Left forelimb (tissue), 1 donor: ENCODE measurements at places on chromosomes 5 and 9.

GRCh38 chr5:59020611-59021285 is 437.9 kb downstream of the RAB3C start:
- DNase-seq, result no peak

DNA sequence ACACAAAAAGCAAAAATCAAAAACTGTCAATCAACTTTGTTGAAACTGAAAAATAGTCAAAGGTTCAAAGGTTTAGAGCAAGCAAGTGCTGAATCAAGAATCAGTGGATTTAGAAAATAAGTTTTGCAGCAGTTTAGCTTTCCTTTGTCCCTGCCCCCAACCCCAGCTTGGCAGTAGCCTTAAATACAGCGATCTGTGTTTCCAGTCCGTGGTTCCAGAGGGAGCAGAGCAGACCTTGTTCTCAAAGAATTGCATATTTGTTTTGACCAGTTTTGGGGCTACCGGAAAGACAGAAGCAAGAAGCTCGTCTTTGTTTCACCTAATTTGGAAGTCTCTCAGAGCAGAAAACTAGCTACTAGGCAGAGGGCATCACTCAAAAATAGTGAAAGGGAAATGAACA is 57.2 kb upstream of the PRDM9 start:
- no peak for DNase-seq

- no peak for DNase-seq
Observed at GRCh38 chr5:154408811-154409210, 37.0 kb upstream of the SAP30L start.

DNA sequence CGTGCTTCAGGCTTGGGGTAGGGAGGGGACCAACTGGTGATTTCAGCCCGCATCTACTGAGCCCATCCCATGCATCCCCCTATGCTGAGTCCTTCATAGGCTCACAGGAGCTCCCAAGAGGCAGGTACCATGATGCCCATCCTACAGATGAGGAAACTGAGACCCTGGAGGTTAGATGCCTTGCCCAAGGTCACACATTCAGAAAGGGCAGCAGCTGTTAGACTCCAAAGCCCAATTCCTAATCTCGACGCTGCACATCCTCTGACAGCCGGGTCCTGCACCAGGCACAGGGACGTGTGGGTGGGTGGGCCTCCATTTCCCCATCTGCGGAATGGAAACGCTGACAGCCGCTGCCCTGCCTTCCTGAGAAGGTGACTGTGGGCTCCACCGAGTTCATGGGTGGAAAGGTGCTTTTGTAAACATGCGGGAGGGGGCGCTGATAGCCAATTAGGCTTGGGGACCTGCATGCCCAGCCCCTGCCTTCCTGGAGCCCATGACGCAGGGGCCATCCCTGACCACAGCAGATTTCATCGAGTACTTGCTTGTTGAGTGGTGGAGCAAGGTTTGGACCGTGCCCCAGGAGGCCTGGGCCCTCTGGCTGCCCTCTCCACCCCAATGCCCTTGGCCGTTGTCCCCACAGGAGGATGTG is 2.2 kb downstream of the DNM1 start:
- DNase-seq, result no peak

DNA sequence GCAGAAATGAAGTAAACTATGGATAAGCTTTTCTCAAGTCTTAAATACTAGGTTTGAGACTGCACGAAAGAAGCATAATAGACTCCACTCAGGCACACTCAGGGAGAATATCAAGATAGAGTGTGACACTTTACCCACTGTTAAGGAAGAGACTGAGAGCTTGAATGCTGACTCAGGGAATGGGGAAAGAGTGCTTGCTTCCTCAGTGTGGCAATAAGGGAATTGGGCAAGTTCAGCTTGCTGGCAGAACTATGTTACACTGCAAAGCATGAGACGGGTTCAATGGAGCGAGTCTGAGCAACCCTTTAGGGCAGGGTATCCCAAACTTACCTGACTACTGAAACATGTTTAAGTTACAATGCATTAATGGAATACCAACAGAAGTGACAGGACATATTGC is 237.7 kb upstream of the MEF2C start:
- DNase-seq, result no peak

DNA sequence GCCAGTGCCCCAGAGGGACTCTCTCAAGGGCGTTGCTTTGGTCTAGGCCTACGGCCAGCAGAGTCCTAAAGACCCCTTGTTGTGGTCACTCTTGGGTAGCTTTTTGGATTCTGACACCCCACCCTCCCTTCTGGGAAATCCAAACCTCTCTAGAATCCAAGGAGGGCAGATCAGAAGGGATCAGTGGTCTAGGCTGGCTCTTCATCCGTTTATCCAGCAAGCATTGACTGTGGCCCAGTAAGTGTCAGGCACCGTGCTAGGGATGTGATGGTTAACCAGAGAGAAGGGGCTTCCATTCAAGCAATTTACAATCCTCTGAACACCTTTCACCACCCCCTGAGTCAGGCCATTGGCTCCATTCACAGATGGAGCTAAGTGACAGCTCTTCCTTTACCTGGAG is 181.1 kb downstream of the PTTG1 start:
- DNase-seq, result no peak

DNA sequence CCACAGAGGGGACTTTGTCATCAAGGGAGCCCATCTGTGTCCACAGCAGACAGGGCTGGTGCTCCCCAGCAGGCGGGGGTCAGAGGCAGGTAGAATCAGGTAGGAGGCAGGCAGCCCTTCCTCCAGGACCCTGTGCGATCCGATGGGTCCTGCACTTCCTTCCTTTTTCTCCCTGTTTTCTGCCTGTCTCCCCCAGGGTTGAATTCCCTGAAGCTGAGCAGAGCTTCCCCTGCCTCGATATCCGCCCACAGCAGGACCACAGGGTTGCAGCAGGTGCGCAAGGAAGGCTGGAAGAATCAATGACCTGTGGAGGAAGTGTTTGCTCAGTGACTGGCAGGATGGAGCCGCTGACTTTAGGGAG is 69.2 kb downstream of the MRPL36 start:
- peak; percentile 55 for DNase-seq

GRCh38 chr5:1251678-1252580 is 26.7 kb downstream of the SLC6A18 start:
- DNase-seq, result no peak

- DNase-seq, result no peak
Observed at GRCh38 chr5:50889790-50890189, 223.4 kb downstream of the PARP8 start.

GRCh38 chr9:30723656-30724055 is 1660.8 kb upstream of the ACO1 start:
- DNase-seq, result no peak

DNA sequence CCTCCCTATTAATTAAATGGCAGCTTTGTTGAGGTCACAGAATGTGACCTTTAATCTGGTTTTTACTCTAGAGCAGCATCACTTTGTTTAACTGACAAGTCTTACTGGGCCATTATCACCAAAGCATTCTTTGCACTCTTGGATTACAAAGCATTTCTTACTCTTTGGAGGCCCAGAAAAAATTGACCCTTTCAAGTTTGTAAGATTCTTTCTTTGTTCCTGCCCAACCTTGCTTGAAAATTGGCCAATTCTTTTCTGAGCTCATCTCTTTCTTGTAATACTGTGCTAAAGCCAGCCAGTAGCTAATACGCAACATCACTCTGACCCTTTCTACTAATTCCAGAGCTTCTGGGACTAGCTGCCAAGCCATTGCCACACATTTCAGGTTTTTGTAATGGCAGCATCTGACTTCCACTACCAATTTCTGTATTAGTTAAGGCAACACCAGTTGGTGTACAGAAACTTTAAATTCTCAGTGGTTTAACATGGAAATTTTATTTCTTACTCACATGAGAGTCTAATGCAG is 131.6 kb downstream of the PRDM6 start:
- DNase-seq, result no peak

- no peak for DNase-seq
Observed at GRCh38 chr5:140555747-140556312, 1.4 kb downstream of the SRA1 start.

- DNase-seq, result no peak
Observed at GRCh38 chr5:32615236-32615635, 29.9 kb downstream of the SUB1 start.

DNA sequence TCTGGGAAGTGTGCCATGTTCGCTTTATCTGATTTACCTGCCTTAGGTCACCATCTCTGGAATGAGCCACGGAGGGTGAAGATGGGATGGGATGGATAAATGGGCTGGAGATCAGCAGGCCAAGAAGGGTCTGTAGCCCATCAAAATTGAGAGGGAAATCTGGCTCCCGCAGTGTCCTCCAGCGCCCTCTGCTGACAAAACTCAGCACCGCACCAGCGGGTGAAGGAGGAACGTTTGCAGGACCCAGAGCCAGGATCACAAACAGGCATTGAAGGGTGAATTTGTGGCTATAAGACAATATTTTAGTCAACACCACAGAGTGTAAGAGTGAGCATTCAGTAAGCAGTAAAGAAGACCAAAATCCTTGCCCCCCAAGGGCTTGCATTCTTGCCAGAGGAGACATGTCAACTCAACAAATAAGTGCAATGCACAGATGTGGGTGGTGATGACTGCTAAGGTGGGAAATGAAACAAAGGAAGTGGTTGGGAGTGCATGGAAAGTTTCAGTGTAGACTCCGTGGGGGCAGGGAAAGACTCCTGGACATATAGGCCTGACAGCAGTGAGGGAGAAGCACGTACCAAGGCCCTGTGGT is 124.4 kb downstream of the TENT4A start:
- no peak for DNase-seq

- DNase-seq, result no peak
Observed at GRCh38 chr5:100108883-100109282, 426.3 kb upstream of the FAM174A start.

- no peak for DNase-seq
Observed at GRCh38 chr9:21854594-21854993, 52.2 kb downstream of the MTAP start.

- no peak for DNase-seq
Observed at GRCh38 chr5:17398866-17399835, 98.9 kb upstream of the TAF11L2 start.

DNA sequence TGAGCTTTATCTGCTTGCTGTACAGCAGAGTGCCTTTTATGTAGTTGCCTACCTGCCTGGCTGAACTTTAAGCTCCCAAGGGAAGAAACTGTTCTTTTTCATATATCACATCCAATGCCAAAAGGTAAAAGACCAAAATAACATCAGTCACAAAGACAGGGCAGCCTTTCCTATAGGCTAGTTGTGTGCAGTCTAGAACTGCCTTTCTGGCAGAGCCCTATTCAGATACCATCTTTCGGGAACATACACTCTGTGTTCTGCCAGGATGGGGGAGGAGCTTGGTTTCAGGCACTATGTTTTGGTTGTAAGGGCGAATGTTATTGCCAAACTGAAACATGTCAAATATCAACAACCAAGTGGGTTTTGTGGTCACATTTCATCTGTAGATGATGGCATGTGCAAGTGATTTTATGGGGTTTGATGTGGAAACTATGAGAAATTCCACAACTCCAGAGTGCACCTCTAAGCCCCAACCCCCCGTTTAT is 314.5 kb downstream of the ADGRV1 start:
- no peak for DNase-seq

GRCh38 chr9:88689509-88690298 is 154.7 kb downstream of the NXNL2 start:
- DNase-seq, result no peak

GRCh38 chr5:143543358-143544255 is 140.1 kb upstream of the NR3C1 start:
- no peak for DNase-seq

DNA sequence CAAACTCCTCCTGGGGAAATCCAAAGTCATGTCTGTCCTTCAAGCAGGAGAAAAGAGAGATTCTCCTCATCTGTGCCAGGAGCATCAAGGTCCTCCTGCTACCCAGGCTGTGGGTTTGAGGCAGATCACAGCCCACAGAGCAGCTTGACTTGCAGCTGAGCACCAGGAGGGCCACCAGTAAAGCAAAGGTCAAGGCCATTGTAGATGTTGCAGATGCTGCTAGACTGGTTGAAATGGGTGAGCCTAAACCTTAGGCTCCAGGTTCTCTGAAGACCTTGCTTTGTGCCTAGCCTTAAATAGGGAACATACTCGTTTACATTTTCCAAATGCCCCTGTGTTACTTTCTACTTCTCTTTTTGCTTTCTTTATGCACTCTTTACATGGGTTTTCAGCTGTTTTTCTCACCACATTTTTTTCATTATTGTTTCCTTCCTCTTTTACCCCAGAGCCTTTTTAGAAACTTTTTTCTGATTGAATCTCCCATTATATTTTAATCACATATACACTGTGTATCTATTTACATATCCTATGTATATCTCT is at the start of gene IFNA2:
IFNA2 (minus strand) TSS at position 268 of the 540 bp plus-strand sequence; CDS start at position 199, 69 bp downstream.
- no peak for DNase-seq

GRCh38 chr5:56596155-56596554 is 219.2 kb upstream of the MAP3K1 start:
- DNase-seq, result no peak

DNA sequence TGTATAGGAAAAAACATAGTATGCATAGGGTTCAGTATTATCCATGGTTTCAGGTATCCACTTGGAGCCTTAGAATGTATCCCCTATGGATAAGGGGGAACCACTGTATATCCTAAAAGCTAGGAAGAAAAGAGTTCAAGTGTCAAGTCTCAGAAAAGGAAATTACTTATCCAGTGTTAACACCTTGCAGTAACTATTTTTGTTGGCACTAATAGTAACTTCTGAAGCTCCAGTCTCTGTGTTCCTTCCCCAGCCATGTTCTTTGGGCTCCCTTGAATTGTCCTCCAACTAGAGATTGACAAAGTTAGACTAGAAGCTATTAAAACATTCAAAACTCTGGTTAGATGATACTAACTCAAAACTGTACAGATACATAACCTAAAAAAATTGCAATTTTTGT is 370.8 kb downstream of the NFIB start:
- DNase-seq, result no peak

DNA sequence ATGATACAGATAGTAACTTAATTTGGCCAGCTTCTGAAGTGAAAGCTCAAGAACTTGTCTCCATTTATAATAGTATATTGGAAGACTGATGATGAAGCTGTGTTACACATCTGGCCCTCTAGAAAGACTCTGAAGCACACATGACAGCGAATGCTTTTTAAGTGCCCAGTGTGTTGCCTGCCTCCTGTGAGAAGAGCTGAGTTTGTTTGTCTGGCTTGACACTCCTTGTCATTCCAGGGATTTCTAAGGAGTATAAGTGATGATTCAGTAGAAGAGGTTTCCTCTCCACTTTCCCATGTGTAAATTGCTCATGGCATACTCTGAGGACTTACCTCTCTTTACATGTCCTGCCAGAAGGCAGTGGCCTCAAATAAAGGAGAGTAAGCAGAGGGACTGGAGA is 30.4 kb upstream of the LRRTM2 start:
- DNase-seq, result no peak

GRCh38 chr9:21244836-21245235 is 5.0 kb upstream of the IFNA14 start:
- no peak for DNase-seq

- DNase-seq, result peak; percentile 36
Observed at GRCh38 chr5:133406977-133407632, 205.2 kb downstream of the FSTL4 start.

DNA sequence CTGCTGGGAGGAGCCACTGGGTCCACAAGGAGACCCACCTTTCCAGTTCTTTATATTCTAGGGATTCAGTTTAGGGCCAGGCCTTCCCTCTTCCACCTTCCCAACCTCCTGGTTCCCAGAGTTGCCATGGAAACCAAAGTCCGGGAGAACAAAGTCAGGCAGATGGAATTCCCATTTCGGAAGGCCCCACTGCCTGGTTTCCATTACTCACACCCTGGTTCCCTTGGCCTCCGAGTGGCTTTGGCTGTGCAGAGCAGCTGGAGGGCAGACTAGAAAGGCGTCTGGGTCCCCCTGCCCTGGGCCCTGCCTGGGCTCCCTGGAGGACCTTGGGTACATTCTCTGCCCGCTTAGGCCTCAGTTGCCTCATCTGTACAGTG is 136.1 kb downstream of the RGS3 start:
- DNase-seq, result no peak
